ENCODE measurements at places on chromosomes 11 and 22.

GRCh38 chr11:82790723-82791484 lies 57.2 kb upstream of the FAM181B start:
- DNase-seq = no peak

DNA sequence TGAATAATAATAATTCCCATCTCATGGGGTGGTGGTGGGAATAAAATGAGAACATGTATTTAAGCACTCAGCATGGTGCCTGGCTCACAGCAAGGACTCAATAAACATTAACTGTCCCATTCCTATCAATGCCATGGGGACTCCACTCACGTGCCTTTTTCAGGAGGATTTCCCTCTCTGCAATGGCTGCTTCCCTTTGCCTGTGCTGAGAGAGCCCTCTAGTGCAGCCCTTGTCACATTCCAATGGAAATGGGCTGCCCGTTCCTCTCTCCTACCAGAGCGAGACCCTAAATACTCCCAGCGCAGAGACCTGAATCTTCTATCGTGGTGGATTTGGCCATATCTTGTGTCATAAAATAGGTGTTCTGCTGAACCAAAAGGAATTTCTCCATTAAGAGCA lies 621.5 kb upstream of the B3GAT1 start:
- no peak for DNase-seq

GRCh38 chr11:15198284-15198683 lies 83.6 kb downstream of the INSC start:
- no peak for DNase-seq

- no peak for DNase-seq
Observed at GRCh38 chr22:28466399-28466798, 213.2 kb downstream of the TTC28 start.

DNA sequence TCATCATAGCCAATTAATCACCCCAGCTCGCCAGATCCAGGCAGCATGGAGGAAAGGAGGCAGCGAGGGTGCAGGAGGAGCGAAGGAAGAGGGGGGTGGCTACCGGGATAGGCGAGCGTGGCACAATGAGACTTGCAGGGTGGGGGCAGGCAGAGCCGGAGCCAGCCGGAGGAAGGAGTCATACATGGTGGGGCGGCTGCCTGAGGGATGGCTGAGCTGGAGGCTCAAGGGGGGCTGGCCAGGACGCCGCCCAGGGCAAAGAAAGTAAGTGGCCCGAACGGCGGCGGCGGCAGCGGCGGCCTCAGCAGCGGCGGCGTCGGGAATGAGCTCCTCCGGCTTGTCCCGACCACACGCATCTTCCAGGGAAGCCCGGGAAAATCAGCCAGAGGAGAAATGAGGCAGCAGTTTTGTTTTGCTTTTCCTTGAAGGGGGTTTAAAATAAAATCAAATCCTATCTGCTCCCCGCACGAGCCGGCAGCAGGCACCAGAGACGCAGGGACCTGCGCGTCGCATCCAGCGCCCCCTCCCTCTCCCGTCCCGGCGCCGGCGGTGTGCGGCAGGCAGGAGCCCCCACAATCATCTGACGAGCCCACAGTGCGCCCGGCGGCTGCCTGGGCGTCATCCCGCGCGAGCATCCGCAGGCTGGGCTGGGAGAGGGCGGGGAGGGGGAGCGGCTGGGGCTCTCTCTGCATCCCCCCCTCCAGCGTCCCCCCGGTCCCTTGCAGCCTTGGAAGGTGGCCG lies 263.6 kb downstream of the CTTN start:
- no peak for DNase-seq

- DNase-seq = no peak
Observed at GRCh38 chr22:46893281-46894020, 131.0 kb downstream of the TBC1D22A start.

DNA sequence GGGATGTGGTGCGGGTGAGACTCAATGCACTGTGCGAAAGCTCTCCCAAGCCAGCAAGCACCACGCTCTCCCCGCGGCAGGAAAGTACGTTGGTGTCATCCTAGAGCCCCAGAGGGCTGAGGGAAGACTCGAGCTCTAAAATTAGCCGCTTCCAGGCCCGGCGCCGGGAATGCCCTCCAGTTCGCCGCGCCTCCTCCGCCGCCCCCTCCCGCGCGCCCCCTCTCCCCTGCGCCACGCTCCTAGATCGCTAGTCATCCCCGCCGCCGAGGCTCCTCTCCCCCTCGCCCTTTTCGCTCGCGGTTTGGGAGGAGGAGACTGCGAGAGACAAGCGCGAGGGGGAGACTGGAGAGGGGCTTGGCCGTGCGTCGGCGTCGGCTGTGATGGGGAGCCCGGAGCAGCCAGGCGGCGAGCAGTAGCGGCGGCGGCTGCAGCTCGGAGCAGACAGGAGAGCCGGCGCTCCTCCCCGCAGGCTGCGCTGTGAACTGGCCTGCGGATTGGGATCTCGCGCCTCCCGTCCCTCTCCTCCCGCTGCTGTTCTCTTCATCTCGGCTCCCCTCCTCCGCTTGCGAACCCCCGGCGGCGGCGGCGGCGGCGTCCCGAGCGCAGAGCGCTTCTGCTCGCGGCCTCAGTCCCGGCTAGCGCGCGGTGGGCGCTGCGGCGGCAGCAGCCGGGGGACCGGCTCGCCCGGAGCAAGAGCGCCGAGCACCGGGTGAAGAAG lies at the start of gene FAT3:
FAT3 (plus strand) TSS at position 412 of the 718 bp plus-strand sequence. CDS start 127,295 bp downstream, outside the sequence.
- peak; percentile 46 for DNase-seq

GRCh38 chr11:30281476-30282288 lies 41.2 kb upstream of the ARL14EP start:
- DNase-seq = no peak

DNA sequence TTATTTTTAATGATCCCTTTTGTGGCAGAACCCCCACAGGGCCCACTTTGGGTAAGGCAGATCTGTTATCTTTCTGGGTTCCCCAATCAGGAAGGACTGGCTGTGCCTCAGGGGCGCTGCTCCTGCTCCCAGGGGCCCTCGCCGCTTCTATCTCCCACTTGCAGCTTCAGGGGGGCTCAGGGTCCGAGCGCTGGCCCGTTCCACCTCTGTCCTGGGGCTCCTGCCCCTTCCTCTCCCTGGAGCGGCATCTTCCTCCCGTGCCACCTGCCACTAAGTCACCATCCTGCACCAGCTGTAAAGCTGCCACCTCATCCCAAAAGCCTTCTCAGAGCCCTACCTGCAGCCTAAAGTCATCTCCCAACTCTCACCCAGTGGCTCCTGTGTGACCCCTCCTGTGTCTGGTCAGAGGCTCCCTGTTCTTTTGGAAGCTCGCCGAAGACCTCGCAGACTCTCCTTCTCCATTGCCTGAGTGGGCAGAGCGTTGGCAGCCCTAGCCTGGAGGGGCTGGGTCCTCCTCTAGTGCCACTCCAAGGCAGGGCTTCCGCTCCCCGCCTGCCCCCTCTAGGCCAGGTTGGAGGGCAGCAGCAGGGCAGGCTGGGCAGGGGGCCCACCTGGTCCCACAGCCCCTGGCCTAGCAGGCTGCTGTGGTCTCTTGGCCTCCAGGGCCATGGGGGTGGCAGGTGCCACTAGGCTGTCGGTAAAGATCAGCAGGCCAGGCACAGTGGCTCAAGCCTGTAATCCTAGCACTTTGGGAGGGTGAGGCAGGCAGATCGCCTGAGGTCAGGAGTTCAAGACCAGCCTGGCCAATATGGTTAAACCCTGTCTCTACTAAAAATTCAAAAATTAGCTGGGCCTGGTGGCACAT lies 106.7 kb downstream of the MORC2 start:
- DNase-seq = no peak

- no peak for DNase-seq
Observed at GRCh38 chr22:37860796-37861421, 11.7 kb downstream of the EIF3L start.

- DNase-seq = no peak
Observed at GRCh38 chr22:24731761-24732160, 42.8 kb downstream of the PIWIL3 start.

GRCh38 chr11:100849901-100850235 lies 162.8 kb downstream of the ARHGAP42 start:
- DNase-seq = no peak

- DNase-seq = no peak
Observed at GRCh38 chr11:115197031-115197430, 307.2 kb downstream of the CADM1 start.

GRCh38 chr11:26987731-26988130 lies 6.2 kb upstream of the FIBIN start:
- DNase-seq = no peak

DNA sequence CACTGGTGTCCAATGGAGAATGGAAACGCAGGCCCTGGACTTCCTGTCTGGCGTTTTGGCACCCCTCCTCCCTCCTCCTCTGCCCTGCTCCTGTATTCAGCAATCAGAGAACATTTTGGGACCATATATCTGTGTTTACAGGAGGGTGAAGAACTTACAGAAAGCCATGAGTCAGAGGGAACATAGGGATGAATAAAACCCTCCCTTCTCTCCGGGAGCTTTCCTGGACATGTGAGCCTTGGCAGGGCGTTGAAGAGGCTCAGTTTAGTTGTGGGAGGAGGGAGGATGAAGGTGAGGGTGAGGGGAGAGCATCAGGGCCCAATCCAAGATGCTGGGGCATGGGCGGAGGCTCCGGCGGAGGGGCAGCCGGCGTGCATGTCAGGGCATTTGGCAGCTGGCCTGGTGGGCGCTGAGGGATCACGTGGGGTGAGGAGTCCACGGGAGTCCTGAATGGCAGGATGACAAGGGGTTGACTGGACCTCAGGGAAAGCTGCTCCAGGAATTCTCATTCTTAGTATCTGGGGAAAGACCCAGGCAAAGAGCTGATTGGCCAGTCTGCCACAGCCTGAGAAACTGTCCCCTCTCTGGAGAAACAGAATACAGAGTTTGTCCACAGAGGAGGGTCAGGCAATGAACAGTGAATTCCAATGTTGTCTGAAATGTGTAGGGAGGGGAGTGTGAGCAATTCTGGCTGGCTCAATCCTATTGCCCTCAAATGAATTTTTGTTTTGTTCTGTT lies 28.9 kb downstream of the MICAL2 start:
- DNase-seq = no peak

GRCh38 chr11:45501392-45502225 lies 163.8 kb downstream of the CHST1 start:
- DNase-seq = no peak

GRCh38 chr22:32206774-32207758 lies 2.2 kb upstream of the RFPL2 start:
- DNase-seq = no peak

DNA sequence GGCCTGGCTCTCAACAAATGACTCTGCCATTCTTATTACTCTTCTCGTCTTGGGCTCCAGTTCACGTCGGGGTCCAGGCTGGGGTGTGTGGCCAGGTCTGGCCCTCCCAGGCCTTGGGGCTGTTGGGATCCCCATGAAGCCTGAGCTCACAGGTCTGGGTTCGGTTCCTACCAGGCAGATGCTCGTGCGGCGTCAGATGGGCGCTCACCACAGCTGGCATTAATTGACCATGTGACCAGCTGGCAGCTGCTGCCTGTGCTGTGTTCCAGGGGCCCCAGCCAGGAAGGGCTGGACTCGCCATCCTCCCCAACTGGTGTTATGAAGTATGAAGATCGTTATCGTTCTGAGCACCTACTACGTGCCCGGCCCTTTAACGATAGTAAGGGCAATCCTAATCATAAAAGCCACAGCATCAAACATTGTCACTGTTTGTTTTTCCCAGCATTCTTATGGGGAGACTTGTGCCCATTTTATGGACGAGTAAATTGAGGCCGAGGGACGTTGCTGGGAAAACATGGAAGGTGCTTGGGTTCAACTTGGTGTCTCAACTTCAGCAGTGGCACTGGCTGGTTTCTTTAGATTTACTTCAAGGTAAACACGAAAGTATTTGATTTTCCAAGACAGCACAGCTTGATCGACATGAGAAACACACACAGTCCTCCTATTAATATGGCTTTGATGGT lies 26.8 kb upstream of the CACNG2 start:
- no peak for DNase-seq

DNA sequence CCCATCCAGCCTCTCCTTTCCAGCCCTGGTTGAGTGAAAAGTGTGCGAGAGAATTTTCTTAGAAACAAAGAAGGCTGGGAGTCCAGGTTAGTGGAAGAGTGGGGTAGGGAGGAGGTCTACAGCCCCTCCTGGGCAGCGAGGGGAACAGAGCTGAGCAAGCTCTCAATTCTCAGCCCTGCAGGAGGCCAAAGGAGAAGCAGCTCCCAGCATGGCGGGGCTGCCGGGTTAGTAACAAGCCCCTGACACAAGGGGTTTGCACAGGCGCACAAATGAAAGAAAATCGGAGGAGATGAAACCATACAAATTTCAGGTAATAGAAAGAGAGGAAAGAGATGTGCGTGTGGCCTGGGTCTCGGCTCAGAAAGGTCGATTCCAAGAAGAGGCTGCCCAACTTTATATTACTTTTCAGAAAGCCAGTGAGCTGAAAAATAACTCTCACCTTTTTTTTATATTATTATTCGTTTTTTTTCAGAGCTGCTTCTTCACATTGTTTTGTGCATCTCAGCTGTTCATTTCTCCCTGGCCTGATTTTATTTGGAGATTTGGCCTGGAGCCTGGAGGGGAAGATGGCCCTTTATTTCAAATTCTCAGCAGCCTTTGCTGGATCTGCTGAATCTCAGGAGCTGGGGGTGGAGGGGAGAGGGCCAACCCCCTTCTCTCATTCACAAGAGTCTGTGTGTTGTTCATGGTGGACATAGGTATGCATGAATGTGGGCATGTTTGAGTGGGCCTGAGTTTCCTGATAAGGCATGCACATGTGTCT lies 583.2 kb downstream of the BUD13 start:
- DNase-seq = no peak

GRCh38 chr22:46918197-46918596 lies 155.7 kb downstream of the TBC1D22A start:
- DNase-seq = no peak

DNA sequence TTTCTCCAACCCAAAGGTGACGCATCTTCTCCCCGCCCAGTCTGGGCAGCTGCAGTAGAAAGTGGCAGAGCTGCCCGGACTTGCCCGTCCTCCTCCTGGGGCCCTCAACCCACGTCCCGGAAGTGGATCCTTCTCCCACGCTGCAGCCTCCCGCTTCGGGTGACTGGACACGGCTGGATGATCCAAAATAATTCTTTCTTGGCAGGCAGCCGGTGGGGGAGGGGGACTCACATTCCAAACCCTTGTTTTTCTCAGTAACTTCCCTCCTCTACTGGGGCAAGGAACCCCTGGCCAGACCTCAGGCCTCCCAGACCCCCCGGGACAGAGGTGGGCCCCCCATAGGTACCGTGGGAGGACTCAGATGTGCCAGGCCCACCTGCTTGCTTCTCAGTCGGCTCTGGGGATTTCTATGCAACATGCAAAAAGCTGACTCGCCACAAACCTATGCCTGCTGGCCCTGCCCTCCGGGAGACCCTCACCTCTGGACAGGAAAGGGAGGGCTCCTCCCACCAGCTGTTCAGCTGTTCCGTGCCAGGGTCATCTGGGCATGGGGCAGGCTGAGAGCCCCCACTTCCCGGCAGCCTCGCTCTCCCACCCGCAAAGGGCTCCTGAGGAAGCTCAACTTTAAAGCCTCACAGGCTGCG lies 1.4 kb downstream of the PLXNB2 start:
- peak; percentile 85 for DNase-seq

DNA sequence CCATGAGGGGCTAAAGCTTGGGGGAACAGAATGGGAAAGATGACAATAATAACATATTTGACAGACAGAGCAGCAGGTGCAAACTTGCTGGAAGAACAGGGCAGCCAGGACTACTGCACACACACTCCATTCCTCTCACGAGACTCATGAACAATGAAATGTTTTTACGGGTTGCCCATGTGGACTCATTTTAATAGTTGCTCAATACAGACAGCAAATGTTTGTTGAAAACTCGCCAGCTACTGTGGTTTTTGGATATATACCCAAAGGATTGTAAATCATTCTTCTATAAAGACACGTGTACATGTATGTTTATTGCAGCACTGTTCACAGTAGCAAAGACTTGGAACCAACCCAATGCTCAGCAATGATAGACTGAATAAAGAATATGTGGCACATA lies 10.3 kb downstream of the SYT13 start:
- no peak for DNase-seq
